Suprapubic skin (tissue), 4 donors: ENCODE measurements at places on chromosomes 6 and 20. TPM values are rescaled to one million over a fixed set of nuclear protein-coding genes. Genes with fewer than 3 reads are reported as not detected.

BLOC1S5 gene
- total RNA-seq, result 9.8 TPM

GRCh38 chr20:48624315-48625020, 203.3 kb downstream of the PREX1 start:
- no peak for DNase-seq
- peaks cover 14% of the 10 kb centered on the region for H3K36me3 ChIP-seq
- H3K27ac ChIP-seq, result no peak overlapping the region
- peaks cover 23% of the 10 kb centered on the region for H3K4me1 ChIP-seq
- H3K27me3 ChIP-seq, result no peaks in the 10 kb centered on the region

DNA sequence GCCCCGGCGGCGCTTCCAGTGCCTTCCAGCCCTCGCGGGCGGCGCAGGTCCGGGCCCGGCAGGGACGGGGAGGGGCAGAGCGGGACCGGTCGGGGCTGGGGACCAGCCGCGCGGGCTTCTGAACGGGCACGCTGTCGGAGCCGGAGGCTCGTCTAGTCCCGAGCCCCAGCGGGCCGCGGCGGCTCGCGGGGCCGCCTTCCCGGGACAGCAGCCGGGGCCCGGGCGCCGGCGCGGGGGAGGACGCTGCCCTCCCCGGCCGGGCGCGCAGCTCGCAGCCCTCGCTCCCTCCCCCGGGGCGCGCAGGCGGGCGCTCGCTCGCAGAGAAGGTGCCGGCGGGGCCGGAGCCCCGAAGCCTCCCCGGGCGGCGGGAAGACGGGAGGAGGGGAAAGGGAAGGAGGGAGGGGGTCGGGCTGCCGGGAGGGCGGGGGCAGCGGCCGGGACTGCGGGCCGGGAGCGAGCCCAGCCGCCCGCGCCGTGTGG, 696 bp upstream of the SIRPA start:
- H3K27ac ChIP-seq, result peak overlapping the region; percentile 95
- no peaks in the 10 kb centered on the region for H3K27me3 ChIP-seq
- DNase-seq, result no peak
- H3K4me1 ChIP-seq, result peaks cover 74% of the 10 kb centered on the region

RFX6 gene
- not detected for total RNA-seq

- H3K4me1 ChIP-seq, result peaks cover 47% of the 10 kb centered on the region
- DNase-seq, result peak; percentile 78
- no peaks in the 10 kb centered on the region for H3K27me3 ChIP-seq
- peaks cover 45% of the 10 kb centered on the region for H3K36me3 ChIP-seq
- peak overlapping the region; percentile 28 for H3K4me3 ChIP-seq
- peak overlapping the region; percentile 78 for H3K27ac ChIP-seq
These were observed 17.5 kb downstream of the LEMD2 start for GRCh38 chr6:33771146-33772081.

- no peaks in the 10 kb centered on the region for H3K4me1 ChIP-seq
- no peak for DNase-seq
- no peak overlapping the region for H3K4me3 ChIP-seq
- H3K27me3 ChIP-seq, result peaks cover 70% of the 10 kb centered on the region
These were observed 166.2 kb downstream of the TRIM27 start for GRCh38 chr6:28757429-28758045.

CSTF1 gene
- total RNA-seq, result 31.4 TPM

- peaks cover 3% of the 10 kb centered on the region for H3K27me3 ChIP-seq
- H3K36me3 ChIP-seq, result no peaks in the 10 kb centered on the region
- DNase-seq, result no peak
- no peaks in the 10 kb centered on the region for H3K4me1 ChIP-seq
These were observed 76.8 kb downstream of the SEL1L2 start for GRCh38 chr20:13913572-13913971.

DNA sequence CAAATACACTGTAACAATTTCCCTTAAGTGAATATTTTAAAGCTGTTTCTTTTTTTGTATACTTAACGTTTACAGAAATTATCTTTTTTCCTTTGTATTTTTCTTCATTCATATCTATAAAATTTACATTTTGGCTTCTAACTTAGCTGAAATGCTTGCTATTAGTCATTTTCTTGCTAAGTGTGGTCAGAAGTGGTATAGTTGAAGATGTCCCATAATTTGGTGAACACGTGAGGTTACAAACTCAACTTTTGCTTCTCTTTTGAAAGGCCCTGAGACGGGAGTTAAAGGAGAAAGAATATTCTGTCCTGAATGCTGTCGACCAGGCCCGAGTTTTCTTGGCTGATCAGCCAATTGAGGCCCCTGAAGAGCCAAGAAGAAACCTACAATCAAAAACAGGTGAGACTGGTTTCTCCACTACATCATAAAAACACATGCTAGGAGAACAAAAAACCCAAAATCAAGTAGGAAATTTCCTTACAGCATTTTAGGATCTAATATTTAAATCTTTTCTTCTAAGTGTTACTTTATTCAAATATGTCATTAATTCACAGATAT, 445.0 kb downstream of the UTRN start:
- H3K4me3 ChIP-seq, result no peak overlapping the region
- H3K4me1 ChIP-seq, result peaks cover 5% of the 10 kb centered on the region
- DNase-seq, result no peak
- peaks cover 19% of the 10 kb centered on the region for H3K36me3 ChIP-seq
- no peaks in the 10 kb centered on the region for H3K27me3 ChIP-seq

DNA sequence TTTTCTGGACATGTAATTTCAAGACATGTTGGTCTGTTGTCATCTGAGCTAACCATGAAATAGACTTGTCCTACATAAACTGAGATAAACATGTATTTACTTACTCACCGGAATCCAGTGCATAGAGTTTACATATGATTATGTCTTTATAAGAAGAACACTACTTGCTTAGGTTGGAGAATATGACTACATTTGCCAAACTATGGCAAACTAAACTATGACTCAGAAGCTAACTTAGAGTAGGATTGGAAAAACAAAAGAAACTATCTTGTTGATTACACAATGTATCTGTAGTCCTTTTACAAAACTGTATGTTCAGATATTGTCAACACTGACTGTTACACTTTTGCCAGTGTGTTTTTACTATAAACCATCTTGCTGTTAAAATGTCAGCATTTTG, 113.3 kb downstream of the CRYBG1 start:
- no peak overlapping the region for H3K4me3 ChIP-seq
- H3K36me3 ChIP-seq, result no peaks in the 10 kb centered on the region
- peaks cover 21% of the 10 kb centered on the region for H3K4me1 ChIP-seq
- H3K27ac ChIP-seq, result no peak overlapping the region
- H3K27me3 ChIP-seq, result no peaks in the 10 kb centered on the region

GRCh38 chr6:16055852-16056251, 73.0 kb upstream of the MYLIP start:
- no peak overlapping the region for H3K27ac ChIP-seq
- no peaks in the 10 kb centered on the region for H3K4me1 ChIP-seq
- H3K27me3 ChIP-seq, result no peaks in the 10 kb centered on the region
- DNase-seq, result no peak

DNA sequence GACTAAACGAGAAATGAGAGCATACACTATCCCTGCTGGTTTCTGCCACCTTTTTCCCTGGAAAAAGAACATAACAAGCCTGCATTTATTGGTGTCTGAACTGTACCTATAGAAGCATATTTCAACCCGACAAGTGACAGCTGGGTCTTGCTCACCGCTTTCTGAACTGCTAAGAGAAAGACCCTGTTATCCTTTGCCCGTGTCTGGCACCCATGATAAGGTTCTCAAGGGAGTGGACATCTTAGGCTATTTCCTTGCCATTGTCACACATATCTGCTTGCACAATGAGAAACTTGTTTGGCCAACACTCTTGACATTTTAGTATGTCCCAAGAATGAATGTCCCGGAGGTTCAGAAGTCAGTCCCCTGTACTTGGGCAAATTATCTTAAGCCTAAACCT, 19.3 kb downstream of the RIPOR2 start:
- H3K27ac ChIP-seq, result no peak overlapping the region
- peaks cover 6% of the 10 kb centered on the region for H3K4me1 ChIP-seq
- peaks cover 10% of the 10 kb centered on the region for H3K27me3 ChIP-seq
- no peak overlapping the region for H3K4me3 ChIP-seq

- H3K4me1 ChIP-seq, result peaks cover 8% of the 10 kb centered on the region
- H3K36me3 ChIP-seq, result no peaks in the 10 kb centered on the region
- H3K27me3 ChIP-seq, result no peaks in the 10 kb centered on the region
These were observed 49.6 kb upstream of the PTPRK start for GRCh38 chr6:128569732-128570679.

GRCh38 chr6:135748189-135748588, 103.3 kb upstream of the PDE7B start:
- H3K4me1 ChIP-seq, result no peaks in the 10 kb centered on the region
- no peak overlapping the region for H3K27ac ChIP-seq
- H3K27me3 ChIP-seq, result no peaks in the 10 kb centered on the region
- no peak overlapping the region for H3K4me3 ChIP-seq

DNA sequence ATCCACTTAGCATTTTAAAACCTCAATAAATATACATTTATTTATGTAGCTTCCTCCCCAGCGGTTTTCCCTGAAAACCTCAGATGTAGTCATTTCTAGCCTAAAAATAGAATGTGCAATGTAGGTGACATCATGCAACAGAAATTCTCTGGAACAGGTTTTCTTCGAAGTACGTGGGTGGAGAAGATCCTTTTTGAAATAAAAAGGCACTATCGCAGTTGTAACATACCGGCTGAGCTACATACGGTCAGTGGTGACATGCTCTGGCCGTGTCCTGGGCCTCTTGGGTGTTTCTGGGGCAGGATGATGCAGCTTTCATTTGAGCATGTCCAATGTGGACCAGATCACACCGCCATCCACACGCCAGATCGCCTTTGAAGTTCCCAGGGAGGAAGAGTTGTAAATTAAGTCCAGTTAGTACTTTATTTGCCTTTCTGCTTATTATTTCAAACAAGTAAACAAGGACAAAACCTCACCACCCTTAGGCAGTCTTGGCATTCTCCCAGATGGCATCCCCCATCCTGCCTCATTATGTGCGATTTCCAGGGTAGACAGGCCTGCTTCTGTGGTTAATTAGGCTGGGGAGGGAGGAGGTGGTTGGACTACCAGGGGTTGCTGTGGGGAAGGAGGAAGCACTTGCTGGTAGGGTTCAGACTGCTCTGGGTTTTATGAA, 109.5 kb upstream of the CLDN20 start:
- no peaks in the 10 kb centered on the region for H3K27me3 ChIP-seq
- no peaks in the 10 kb centered on the region for H3K36me3 ChIP-seq
- peak overlapping the region; percentile 46 for H3K27ac ChIP-seq
- DNase-seq, result no peak

DNA sequence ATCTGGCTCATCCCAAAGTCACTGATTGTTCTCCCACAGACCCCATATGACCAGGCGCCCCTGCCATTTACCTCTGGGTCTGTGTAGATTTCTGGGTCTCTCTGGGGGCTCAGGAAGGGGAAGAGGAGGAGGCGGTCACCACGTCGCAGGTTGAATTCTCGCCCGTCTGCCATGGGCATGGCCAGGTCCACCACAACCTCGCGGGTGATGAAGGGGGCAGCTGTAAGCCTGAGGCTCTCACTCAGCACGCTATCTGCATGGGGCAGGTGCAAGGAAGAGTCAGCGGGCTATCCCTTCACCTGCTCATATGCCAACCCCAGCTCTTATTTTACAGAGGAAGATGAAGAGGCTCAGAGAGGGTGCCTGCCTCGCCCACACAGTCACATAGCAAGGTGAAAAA, 30.5 kb upstream of the KCNB1 start:
- H3K27me3 ChIP-seq, result peaks cover 24% of the 10 kb centered on the region
- DNase-seq, result no peak
- peaks cover 10% of the 10 kb centered on the region for H3K4me1 ChIP-seq
- H3K4me3 ChIP-seq, result no peak overlapping the region
- no peaks in the 10 kb centered on the region for H3K36me3 ChIP-seq
